ENCODE measurements at places on chromosomes 6 and 20.

DNA sequence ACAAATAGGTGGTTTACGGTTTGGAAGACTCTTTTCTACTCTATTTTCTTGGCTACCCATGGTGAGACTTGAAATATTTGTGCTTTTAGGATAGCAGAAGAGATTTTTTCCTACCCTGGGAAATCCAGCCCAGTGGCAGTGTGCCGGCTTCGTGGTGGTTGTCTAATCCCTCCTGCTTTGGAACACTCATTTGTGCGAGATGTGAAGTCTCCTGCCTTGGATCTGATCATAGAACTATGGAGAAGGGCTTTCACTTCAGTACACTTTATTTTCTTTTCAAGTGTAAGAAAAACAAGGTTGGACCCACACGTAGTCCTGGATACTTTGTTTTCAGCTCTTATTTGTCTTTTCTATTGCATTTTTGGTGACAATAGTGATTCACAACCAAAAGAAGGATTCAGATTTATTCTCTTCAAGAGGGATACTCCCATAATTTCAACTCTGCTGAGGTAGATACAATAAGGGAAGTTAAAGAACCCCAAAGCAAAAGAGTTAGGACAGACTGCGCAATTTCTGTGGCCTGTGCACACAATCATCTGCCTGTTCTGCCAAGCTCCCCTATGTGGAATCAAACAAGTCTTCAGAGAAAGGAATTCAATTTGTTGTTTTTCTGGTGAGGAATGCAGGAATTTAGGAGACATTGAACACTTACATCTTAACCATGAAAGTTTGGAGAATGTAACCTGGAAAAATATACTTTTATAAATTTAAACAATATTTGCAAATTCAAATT, 413.2 kb downstream of the GJA1 start:
- no peak for DNase-seq

- peak; percentile 37 for DNase-seq
Observed at GRCh38 chr6:109008537-109009235, 86.0 kb downstream of the SESN1 start.

- DNase-seq = no peak
Observed at GRCh38 chr20:57664924-57665588, 44.8 kb downstream of the PMEPA1 start.

GRCh38 chr6:166977621-166978525, 21.3 kb upstream of the CEP43 start:
- no peak for DNase-seq

DNA sequence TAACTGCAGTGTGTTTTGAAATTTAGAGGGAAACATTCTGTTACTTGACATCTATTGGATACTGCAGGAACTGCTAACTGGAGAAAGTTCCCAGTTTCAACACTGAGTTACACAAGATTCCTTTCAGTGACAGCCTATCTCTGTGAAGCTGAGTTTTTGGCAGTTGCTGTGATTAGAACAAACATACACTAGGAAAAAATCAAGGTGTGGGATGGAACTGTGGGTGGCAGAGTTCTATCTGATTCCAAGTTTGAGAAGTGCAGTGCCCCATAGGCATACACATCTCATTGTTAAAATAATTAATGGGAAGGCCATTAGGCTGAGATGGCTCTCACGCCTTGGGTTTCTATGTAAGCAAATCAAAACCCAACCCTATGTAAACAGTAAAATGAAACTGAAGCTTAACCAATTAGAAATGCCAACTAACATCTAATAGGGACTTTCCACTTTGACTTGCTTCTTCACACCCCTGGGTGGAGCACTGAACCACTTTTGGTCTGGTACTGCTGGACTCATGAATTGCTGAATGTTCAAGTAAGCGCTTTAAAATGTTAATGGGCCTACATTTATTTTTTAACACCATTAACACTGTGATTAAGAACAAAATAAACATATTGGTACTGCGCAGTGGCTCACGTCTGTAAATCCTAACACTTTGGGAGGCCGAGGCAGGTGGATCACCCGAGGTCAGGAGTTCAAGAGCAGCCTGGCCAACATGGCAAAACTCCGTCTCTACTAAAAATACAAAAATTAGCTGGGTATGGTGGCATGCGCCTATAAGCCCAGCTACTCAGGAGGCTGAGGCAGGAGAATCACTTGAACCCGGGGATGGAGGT, 55.2 kb upstream of the TBC1D7 start:
- DNase-seq = peak; percentile 13

DNA sequence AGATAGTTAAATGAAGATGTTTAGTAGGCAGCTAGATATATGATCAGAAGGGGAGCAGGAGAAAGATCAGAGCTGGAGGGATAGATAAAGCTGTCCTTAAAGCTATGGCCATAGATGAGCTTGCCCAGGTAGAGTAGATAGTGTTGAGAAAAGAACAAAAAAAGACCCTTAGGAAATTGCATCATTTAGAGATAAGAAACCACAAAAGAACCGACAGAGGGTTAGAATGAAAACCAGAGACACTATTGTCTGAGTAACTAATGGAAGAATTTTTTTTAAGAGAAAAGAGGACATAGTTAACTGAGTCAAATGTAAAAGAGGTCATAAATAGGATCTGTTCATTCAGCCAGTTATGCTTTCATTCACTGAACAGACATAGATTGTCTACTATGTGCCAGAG, 101.8 kb downstream of the TNFAIP3 start:
- no peak for DNase-seq

GRCh38 chr20:710780-711450, 35.3 kb upstream of the SCRT2 start:
- DNase-seq = no peak

DNA sequence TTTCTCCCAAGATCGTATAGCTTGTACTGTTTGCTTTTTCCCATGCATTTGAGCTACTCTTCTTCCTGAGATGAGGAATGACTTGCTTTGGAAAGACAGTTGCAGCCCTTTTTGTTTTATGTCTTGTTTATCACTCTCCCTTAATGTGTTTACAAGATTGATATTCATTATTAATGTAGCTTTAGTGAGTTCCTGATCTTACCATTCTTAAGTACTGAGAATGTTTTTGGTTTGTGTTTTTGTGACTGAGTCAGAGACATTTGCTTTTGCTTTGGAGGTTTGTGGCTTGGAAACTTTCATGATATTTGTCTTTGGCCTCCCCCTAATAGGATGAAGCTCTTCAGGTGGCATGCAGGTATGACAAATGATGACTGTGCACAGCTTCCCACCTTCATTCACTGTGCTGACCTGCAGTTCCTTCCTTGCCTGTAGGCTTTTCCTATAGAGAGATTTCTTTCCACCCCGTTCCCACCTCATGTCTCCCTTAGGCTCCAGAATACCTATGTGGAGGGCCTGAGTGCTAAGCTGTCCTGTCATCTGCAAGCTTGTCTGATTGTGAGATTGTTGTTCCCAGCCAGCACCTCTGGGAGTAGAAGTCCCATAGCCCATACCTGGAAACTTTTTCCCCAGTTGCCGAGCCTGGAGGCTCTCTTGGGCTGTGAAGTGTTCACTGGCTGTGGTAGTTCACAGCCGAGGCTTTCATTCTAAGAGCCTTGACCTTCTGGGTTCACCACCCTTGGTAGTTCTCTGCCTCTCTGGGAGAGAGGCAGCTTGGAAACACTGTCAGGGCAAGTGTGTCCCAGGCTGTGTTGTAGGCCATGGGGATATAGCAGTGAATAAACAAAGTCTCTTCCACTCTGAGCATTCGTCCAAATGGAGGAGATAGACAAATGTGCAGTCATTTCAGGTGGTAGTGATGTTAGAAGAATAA, 27.1 kb downstream of the CDS2 start:
- peak; percentile 41 for DNase-seq

DNA sequence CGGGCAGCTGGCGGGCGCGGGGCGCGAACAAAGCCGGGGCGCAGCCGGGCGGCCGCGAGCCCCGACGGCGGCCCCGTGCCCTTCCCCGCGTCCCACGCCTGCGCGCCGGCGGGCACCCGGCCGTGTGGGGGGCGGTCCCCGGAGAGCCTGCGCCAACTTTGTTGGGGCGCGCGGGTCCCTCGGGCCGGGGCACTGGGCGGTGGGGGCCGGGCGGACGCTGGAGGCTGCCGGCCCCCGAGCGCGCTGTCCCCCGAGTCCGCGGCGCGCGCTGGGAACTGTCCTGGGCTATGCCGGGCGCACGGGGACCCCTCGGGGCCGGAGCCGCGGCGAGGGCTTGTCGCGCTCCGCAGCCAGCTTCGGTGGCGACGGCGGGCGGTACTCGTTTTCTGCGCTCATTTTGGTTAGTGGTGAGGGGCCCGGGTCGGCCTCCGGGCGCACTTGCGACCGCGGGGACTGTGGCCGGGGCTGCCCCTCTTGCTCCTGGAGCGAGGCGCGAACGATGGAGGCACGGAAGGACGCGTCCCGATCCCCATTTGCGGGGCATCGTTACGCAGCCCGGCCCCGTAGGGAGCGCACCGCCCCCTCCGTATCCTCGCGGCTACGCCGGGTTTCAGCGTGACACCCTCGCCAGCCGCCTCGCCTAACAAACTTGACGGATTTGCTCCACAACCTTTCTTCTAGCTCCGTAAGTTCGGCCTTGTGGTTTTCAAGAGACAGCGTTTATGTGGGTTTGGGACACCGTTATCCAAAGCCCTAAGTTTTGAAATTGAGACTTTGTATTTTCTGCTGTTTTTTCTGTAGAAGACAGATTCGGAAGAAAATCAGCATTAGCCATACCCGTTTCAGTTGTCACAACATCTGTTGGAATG, 622 bp downstream of the SS18L1 start:
- DNase-seq = peak; percentile 70

- DNase-seq = peak; percentile 76
Observed at GRCh38 chr6:137076277-137077068, 31.7 kb upstream of the IL20RA start.

- DNase-seq = no peak
Observed at GRCh38 chr6:152118678-152119077, 311.2 kb downstream of the ESR1 start.

GRCh38 chr20:49471397-49471796, 11.1 kb downstream of the KCNB1 start:
- DNase-seq = no peak

DNA sequence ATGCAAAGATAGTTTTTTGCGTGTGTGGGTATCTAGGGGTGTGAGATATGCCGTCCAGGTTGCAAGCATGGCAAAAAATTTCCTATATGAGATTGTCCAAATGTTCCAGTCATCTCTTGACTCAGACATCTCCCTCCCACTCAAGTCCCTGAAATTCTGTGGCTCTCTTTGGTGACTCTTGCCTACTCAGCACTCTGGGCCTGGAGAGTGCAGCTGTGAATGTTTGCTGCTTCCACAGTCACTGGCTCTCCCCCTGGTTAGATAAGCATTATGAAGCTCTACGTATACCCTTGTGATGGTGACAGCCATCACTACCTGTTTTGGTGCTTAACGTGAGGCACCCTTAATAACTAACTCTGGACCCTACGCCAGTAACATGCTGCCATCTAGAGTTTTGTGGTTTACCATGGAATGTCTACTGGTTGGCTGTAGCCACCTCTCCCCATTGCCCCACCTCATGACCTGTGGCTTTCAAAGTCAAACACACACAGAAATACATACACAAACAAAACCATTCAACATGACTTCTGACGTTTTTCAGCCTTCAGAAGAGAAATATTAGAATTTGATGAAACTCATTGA, 621.9 kb upstream of the CITED2 start:
- no peak for DNase-seq

DNA sequence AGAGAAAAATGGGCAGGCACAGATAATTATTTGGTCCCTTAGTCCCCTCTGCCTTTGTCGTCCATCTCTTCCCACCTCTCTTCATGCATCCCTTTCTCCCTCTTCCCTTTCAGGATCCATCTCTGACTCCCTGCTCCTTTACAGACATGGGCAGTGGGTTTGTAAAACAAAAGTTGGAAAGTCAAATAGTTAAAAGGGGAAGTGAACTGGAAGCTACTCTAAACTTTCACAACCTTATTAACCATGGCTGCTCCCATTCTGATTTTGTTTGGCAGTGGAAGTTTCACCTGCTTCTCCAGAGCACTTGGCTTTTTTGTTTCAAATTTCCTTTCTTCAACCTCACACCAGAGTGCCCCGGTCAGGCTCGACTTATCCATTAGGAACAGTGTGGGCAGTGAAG, 1.2 kb downstream of the HLA-DQA2 start:
- DNase-seq = no peak

- DNase-seq = no peak
Observed at GRCh38 chr6:161761966-161762365, 488.1 kb upstream of the AGPAT4 start.

GRCh38 chr6:41966961-41967311, 25.3 kb upstream of the CCND3 start:
- DNase-seq = no peak

GRCh38 chr6:56169366-56169765, 78.0 kb downstream of the COL21A1 start:
- DNase-seq = no peak

- no peak for DNase-seq
Observed at GRCh38 chr20:37700301-37700700, 6.5 kb downstream of the CTNNBL1 start.

GRCh38 chr6:41964201-41964887, 22.7 kb upstream of the CCND3 start:
- DNase-seq = no peak

- no peak for DNase-seq
Observed at GRCh38 chr6:155194399-155194798, 69.4 kb upstream of the CLDN20 start.

DNA sequence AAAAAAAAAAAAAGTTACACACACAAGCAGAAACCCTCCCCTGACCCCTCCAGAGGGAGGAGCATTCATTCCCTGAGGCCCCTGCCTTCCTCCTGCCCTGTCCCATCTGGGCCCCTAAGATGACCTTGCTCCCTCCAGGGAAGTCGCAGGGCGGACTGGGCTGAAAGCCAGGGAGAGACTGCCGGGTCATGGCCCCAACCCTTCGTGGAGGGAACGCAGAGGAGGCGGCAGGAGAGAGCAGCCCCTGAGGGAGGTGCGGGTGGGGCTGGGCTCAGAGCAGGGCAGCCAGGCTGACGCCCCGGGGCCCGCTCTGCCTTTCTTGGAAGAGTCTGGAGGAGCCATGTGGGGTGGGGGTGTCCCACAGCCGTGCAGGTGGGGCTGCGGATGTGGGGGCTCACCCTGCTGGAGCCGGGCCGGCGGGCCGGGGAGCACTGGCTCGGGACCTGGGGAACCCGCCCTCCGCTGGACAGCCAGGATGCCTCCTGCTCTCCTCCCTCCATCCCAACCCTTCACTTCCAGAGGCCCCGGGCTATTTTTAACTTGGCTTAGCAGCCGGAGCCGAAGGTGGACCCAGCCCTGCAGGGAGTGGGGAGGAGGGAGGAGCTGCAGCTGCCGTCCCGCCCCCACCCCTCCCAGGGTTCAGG, 15.0 kb upstream of the ABHD16B start:
- DNase-seq = no peak

GRCh38 chr6:16238057-16238962, at the start of gene GMPR:
GMPR (plus strand) TSS chr6:16238587; CDS start chr6:16238694, 107 bp downstream.
- peak; percentile 82 for DNase-seq

- peak; percentile 82 for DNase-seq
Observed at GRCh38 chr20:36836591-36837269, 39.2 kb upstream of the TLDC2 start.

- no peak for DNase-seq
Observed at GRCh38 chr6:137910424-137910834, 43.4 kb downstream of the TNFAIP3 start.
